Activated CD8-positive, alpha-beta T cell treated with anti-CD3 and anti-CD28 coated beads, Interleukin-2, amount 10 ng/mL, durations not matched to agents 7 days and 5 days (primary cell): ENCODE measurements at places on chromosomes 2 and 18. TPM values are rescaled to one million over a fixed set of nuclear protein-coding genes. Genes with fewer than 3 reads are reported as not detected.

DNA sequence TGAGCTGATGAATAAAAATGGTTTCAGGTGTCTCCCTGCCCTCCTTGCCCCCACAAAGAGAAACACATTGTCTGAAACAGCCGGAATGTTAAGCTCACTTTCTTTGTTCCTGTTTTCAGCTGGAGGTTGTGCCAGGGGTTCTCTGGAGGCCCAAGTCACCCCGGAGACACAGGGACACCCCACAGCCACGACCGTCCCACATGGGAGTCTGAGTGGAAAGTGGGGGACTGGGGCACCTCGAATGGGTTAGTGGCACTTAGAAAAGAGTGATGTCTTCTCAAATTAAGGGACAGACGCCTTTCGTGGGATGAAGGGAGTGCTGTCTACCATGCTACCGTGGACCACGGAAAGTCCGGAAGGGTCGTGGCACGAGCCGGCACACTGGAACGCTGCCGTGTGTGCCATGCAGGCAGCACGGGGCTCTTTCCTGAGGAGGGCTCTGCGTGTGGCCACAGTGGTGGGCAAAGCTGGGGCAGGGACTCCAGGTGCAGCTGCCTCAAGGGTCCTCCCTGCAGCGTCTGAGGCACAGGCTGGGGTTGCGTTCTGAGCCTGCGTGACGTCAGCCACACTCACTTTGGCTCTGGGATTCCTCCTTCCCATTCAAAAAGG is 39.4 kb upstream of the CTDP1 start:
- no peak for DNase-seq

DNA sequence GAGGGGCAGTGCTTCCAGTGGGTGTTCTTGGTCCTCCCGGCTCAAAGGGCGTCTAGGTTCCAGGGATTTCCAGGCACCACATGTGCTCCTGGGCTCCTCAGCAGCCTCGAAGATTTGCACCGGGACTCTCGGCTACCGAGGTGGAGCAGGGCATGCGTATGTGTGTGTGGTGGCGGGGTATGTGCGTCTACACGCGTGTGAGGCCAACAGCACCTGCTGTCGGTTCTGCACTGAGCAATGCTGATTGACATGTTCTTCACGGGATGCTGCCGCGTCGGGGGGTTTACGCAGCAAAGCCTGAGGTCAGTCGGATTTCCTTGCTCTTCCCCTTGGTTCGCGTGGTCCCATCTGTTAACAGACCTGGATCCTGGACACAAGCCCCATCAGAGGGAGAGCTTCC is 119.8 kb downstream of the NDUFA10 start:
- peak; percentile 2 for DNase-seq

DNA sequence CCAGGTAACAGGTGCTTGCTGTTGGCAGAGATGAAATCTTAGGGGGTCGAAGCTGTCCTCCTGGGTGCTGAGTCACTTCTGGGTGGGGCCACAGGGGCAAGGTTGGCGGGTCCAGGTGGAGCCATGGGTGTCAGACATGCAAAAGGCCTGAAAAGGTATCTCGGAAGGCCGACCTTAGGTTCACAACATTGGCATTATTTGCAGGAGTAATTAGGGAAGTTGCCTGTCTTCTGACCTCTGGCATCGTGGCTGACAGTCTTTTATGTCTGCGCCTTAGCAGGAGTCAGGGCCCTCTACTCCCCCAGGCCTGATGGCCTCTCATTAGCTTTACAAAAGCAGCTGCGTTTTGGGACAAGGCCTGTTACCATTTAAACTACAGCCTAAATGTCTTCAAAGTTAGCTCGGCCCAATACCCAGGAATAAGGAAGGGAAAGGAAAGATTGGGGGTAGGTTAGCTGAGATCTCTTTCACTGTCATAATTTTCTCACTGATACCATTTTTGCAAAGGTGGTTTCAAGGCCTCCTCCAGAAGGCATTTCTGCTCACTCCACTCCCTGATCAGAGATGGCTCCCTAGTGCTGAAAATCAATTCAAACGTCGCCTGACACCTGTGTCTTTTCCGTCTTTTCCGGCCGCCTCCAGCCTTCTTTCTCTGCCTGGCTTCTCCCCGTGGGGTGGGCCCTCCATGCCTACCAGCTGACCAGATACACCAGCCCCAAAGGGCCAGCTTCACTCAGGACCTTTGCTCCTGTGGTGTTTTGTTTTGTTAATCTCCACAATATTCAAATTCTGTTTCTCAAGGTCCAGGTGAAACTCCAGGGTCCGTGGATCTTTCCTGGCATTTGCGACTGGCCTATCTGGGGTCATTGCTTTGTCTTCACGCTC is 90.8 kb downstream of the RHOB start:
- DNase-seq: no peak

- DNase-seq: no peak
Observed at GRCh38 chr2:239027391-239028252, 179.7 kb downstream of the TWIST2 start.

DNA sequence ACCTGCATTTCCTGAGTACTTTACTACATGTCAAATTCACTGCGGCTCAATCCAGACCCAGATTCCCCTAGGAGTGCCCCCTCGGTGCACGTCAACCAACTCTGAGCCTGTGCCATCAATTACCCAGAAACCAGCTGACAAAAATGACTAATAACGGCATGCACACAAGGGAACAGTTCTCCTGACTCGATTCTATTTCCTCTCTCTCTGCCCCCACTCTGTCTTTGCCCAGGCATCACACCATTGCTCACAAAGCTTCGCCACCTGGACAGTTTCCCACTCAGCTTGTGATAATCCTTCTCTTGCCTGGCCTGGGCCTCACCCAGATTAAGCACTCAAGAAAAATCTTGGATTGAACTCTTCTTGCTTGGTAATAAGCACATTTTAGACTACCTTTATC is 115.3 kb upstream of the NDUFV2 start:
- no peak for DNase-seq

GRCh38 chr18:35334821-35335220 is 9.4 kb downstream of the ZNF24 start:
- no peak for DNase-seq

DNA sequence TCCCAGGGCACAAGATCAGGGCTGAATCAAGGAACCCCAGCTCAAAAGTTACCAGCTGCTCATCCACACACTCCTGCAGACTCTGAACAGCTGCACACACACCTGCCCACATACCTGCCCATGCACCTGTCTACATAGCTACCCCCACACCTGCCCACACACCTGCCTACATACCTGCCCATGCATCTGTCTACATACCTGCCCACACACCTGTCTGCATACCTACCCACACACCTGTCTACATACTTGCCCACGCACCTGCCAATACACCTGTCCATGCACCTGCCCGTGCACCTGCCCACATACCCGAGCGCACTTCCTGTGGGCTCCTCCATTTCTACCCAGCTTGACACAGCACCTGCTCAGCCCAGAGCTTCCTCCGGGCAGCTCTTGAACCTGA is 122.8 kb upstream of the AGAP1 start:
- DNase-seq: no peak

- DNase-seq: no peak
Observed at GRCh38 chr2:11867926-11868325, 121.5 kb downstream of the LPIN1 start.

DNA sequence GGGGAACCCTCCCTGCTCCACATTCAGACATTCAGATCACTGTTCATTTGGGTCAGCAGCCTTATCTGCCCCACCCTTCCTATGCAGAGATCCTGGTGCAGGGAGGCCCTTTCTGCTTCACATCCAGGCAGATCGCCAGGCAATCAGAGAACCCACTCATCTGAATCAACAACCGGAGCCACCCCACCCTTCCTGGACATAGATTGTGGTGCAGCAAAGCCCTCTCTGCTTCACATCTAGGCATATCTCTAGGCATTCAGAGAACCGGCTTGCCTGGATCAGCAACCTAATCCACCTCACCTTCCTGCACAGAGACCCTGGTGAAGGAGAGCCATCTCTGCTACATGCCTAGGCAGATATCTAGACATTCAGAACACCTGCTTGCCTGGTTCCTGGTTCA is 184.5 kb upstream of the CNTNAP5 start:
- no peak for DNase-seq

The RBKS gene
- 1.6 TPM for total RNA-seq

The REG3G gene
- not detected for total RNA-seq

The IL36G gene
- total RNA-seq: not detected
